ENCODE measurements at places on chromosomes 7 and 10. TPM values are rescaled to one million over a fixed set of nuclear protein-coding genes. Genes with fewer than 3 reads are reported as not detected.
A peak's percentile ranks its signal among the peaks of the same experiment; 100 is the strongest.

- no peak for DNase-seq
Measured at GRCh38 chr7:28102797-28103196, 77.8 kb downstream of the JAZF1 start.

DNA sequence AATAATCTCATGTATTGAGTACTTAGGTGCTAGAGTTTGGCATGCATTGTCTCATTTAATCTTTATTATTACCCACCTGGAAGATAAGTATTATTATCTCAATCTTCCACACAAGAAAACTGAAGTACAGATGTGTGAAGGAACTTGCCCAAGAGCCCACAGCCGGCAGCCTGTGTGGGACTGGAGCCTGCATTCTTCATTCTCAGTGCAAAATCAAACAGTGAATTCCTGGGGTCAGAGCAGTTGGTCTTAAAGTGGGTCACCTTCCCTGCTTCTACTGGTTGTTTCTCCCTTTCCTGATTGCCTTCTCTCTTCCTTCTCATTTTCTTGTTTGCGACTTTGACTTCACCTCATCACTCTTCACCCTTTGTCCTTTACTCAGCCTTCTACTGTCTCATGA lies 144.7 kb upstream of the LYZL1 start:
- DNase-seq, result no peak

- no peak for DNase-seq
Measured at GRCh38 chr10:100522107-100522801, 2.6 kb upstream of the SEC31B start.

DNA sequence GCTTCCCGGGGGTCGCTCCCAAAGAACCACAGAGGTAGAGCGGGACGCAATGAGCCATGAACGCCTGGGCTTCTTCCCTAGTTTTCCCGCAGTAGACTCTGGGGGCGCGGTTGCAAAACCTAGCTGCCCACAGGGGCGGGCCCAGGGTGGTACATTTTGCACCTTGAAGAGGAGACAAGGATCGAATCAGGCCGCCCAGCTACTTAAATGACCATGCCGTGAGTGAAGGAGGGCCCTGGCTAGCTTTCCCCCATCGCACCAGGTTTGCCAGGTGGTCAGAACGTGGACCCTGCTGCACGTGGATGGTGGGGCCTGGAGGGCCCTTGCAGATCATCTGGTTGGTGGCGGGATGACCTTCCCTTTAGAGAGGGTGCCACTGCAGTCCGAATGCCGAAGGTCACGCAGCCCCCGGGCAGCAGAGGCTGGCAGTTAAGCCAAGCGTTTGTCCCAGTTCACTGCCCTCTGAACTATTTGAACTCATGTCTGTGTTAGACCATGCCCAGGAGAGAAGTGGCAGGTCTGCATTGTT lies 604 bp upstream of the SHTN1 start:
- DNase-seq, result no peak

GRCh38 chr10:78584266-78584665 lies 484.5 kb upstream of the ZMIZ1 start:
- DNase-seq, result no peak

- no peak for DNase-seq
Measured at GRCh38 chr7:47622946-47623640, 41.2 kb upstream of the TNS3 start.

DNA sequence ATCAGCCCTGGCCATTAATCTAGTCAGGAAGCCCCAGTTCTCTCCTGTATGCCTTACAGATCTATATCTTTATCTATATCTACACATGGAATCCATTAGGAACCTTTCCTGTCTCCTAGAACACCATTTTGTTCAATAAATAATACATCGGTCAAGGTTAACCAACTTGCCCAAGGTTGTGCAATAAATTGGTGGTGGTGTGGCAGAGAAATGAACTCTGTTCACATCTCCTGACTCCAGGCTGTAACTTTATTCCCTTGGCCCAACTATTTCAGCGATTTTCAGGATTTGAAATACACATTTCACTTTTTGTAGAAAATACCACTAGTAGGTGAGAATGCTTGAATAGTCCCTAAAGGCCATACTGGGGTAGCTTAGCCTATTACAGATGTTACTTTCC lies 712.5 kb upstream of the FZD8 start:
- DNase-seq, result no peak

DNA sequence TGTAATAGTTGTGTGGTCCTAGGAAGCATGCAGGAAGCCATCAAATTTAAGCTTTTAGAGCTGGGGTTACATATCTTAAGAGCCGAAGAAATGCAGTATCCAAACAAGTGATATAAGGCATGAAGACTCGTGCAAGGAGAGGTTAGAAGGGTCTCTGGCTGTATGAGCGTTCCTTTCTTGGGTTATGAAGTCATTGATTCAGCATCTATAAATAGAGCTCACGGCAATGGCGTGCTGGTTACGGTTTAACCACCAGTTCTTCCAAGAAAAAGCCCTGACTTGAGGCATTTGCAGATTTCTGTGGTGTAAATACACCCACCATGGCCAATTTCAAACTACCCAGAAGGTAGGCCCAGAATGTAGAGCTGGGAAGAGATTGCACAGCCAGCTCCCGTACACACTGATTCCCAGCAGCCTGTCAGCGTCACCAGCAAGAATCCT lies 72.0 kb upstream of the KAT6B start:
- DNase-seq, result no peak

- no peak for DNase-seq
Measured at GRCh38 chr10:1591742-1592141, 145.6 kb downstream of the ADARB2 start.

DNA sequence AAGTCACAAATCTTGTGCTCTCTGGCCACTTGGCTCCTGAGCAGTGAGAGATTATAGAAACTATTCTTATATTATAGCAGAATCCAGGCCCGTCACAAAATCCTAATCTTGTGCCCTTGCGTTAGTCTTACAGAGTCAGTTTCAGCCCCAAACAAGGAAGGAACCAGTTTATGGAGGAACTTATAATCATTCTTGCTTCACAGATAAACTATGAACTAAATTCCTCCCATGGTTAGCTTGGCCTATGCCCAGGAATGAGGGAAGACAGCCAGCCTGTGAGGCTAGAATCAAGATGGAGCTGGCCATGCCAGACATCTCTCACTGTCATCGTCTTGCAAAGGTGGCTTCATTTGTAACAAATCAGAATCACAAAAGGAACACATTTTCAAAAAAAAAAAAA lies 199.7 kb upstream of the PITRM1 start:
- DNase-seq, result no peak

DNA sequence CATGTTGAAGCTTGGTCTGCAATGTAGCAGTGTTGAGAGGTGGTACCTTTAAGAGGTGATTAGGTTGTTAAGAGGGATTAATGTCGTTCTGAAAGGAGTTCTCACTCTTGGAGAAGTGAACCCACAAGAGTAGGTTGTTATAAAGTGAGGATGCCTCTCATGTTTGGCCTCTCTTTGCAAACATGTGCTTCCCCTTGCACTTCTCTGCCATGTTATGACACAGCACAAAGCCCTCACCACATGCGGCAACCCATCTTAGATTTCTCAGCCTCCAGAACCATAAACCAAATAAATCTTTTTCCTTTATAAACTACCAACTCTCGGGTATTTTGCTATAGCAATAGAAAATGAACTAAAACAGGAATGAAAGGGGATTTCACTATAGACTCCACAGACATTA lies 66.3 kb downstream of the KMT2C start:
- DNase-seq, result no peak

DNA sequence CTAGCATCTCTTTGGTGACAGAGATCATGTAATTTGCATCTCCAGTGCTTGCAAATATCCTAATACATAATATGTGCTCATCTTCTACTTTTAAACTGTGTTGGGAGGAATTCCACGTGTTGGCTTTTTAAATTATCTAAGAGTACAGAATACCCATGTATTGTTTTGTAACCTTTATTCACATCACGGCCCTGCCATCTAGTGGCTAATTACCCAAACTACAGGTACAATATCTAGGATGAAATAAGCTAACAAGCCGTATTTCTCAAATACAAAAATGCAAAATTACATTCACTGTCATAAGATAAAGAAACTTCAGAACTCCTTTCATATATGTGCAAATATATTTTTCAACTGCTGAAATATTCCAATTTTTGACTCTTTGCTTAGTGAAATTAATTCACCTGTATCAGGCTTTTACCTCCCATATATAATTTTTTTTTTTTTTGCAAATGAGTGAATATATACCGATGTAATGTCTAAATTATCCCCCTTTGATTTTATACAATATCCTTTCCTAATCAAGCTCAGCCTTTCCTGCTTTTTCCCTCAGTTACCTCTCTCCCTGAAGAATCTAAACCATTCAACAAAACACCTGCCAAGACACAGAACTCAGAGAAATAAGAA lies 30.3 kb upstream of the LSM8 start:
- DNase-seq, result peak; percentile 7

GRCh38 chr7:33392148-33392547 lies 262.8 kb downstream of the BBS9 start:
- DNase-seq, result no peak

DNA sequence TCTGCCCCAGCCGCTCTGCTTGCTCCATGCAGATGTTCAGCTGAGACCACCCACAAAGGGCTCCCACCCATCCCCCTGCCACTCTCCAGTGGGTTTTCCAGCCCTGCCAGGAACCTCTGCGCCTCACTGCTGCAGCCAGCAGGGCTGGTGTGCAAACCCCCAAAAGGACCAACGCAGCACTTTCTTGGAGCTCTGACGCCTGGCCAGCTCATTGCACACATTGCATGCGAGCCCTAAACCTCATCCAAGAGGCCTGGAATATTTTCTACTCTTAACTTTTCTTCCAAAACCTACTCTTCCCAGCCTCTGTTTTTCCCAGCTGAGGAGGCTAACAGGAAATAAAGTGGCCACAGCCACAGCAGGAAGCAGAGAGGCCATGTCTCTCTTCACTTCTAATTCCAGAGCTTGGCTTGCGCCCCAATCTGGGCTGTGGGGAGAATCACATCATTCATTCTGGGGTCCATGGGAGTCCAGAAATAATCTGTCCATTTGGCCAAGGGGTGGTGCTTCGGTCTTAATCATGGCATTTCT lies 4.6 kb upstream of the FAM170B start:
- DNase-seq, result no peak

GRCh38 chr10:105875050-105875449 lies 1234.0 kb downstream of the SORCS3 start:
- no peak for DNase-seq

DNA sequence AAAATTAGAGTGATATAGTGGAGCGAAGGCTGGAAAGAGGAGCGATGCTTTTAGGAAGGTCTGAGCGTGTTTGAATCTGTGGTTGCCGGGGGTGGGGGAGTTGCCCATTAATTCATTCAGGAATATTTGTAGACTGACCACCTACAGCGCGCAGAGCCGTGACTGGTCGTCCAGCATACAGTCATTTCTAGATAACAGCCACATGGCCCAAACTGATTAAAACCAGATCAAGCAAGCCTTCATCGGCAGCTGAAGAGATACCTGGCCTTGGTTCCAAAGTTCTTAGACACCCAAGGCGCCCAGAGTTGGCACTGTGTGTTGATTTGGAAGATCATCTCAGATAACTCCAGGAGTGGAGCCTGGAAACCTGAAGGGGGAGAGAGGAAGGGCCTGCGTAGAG lies 1.7 kb downstream of the PROSER2 start:
- no peak for DNase-seq

- DNase-seq, result no peak
Measured at GRCh38 chr10:102246261-102246660, 929 bp downstream of the GBF1 start.

GRCh38 chr10:87979847-87980246 lies 116.4 kb downstream of the PTEN start:
- DNase-seq, result no peak

DNA sequence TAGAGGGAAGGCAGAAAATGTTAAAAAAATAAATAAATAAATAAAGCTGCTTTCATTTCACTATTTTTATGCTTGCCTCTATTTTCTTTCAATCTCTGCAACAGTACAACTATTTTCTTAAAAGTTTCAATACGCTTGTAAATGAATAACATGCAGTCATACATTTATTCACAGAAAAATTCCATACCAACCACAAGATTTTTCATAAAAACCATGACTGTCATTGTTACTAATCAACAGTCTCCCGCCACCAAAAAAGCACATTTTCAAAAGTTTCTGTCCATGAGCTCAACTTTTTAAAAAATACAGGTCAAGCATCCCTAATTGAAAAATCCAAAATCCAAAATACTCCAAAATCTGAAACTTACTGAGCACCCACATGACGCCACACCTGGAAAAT lies 5.3 kb downstream of the PARD3 start:
- DNase-seq, result no peak

DNA sequence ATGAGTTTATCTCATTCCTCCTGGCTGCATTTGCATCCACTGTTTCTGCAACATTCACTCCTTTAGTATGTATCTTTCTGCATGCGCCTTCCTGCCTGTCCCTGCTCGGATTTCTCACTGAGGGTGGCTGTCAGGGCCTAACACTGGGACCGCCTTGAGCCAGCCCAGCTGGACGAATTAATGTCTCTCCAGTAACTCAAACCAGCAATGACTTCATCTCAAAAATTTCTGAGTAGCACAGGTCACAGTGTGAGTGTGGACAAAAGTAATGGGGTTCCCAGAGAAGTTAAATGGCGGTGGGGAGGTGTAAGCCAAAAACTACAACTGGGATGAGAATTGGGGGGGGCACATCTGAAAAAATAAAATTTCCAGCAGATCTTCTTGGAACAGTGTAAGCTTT lies 444.0 kb upstream of the MGMT start:
- DNase-seq, result no peak

DNA sequence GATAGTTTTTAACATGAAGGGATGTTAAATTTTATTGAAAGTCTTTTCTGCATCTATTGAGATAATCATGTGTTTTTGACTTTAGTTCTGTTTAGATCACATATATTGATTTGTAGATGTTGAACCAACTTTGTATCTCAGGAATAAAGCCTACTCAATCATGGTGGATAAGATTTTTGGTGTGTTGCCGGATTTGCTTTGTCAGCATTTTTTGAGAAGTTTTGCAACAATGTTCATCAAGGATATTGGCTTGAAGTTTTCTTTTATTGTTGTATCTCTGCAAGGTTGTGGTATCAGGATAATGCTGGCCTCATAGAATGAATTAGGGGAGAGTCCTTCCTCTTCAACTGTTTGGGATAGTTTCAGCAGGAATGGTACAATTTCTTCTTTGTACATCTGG lies 9.3 kb upstream of the PPP1R3A start:
- no peak for DNase-seq

Gene VIPR2
- 5.2 TPM for polyA plus RNA-seq

Gene COL26A1
- polyA plus RNA-seq, result not detected

Gene EN2
- not detected for polyA plus RNA-seq

Gene TMEM176A
- polyA plus RNA-seq, result not detected

Gene RABGEF1
- polyA plus RNA-seq, result 13.8 TPM

Gene SPDYE11
- polyA plus RNA-seq, result 0.12 TPM

Gene FAM25C
- polyA plus RNA-seq, result not detected

Gene ALOX5
- polyA plus RNA-seq, result 1.9 TPM

Gene SNCG
- not detected for polyA plus RNA-seq

Gene GPR15LG
- not detected for polyA plus RNA-seq

Gene PCLO
- polyA plus RNA-seq, result not detected

Gene NEUROG3
- not detected for polyA plus RNA-seq

Gene KNDC1
- polyA plus RNA-seq, result not detected

Gene TAS2R4
- polyA plus RNA-seq, result not detected

Gene ITGB8
- polyA plus RNA-seq, result not detected

Gene SFTPA1
- polyA plus RNA-seq, result not detected

Data from immature natural killer cell (primary cell).